Dorsolateral prefrontal cortex (tissue), 122 donors: ENCODE measurements at places on chromosomes 6 and 20. TPM values are rescaled to one million over a fixed set of nuclear protein-coding genes. Genes with fewer than 3 reads are reported as not detected.

DNA sequence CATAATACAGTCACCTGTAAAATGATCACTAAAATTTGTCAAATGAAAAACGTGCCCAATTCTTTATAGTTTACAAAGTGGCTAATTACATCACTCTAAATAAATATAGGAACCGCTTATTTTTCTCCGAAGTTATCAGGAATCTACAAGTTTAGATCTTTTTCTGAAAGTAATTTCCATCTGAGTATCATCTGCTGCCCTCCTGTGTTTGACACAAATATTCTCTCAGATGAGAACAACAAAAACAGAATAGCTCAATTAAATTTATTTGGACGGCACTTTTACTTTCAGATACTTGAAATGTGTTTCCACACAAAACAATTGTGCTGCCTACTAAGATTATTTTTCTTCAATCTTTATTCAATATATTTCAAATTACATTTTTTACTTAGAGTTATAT lies 5.0 kb downstream of the SF3B5 start:
- DNase-seq = no peak

DNA sequence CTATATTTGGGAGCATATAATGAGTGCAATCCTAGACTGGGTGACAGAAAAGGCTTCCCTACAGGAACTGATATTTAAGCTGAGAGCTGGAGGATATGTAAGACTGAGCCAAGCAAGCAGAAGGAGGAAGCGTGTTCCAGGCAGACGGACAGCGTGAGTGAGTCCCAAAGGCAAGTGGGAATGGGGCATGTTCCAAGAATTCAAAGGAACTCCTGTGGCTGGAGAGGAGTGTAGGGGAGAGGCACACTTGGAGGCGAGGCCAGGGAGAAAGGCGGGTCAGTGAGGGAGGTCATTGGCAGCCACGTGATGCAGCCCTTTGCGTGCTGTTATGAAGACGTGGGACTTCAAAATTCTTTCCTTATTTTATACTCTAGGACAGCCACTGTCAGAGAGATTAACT lies 27.9 kb upstream of the SGK1 start:
- peak; percentile 10 for DNase-seq

DNA sequence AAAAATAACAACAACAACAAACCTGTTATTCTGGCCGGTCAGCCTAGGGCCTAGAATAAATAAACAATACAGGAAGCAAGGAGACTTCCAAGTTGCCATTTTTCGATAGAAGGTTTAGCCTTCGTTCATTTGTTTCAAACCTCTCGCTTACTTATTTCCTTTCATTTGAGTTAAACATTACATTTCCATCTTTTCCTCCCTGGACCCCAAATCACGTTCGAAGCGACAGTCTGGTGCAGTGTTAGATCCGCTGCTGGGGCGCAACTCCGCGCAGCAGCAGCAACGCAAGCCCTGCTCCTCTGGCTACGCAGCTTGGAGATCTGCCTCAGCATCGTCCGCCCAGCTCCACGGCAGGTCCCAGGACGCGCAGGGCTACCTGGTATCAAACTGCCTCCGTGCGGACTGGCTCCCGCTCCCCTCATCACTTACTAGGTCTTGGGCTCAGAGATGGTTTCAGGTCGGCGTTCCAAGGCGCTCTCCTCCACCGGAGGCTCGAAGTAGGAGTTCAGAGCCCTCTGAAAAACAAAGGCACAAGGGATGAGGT lies 530 bp downstream of the TDP2 start:
- peak; percentile 70 for DNase-seq

GNRH2 gene
- 3.4 TPM for total RNA-seq
